ENCODE measurements at places on chromosomes 6 and 20.

GRCh38 chr6:35381132-35381531 is 38.8 kb downstream of the PPARD start:
- DNase-seq, result no peak

- no peak for DNase-seq
Measured at GRCh38 chr20:51696304-51697071, 71.7 kb downstream of the ATP9A start.

GRCh38 chr6:110270165-110270564 is 88.0 kb downstream of the METTL24 start:
- no peak for DNase-seq

GRCh38 chr6:2875359-2876191 is 27.5 kb downstream of the SERPINB9 start:
- no peak for DNase-seq

- DNase-seq, result no peak
Measured at GRCh38 chr20:36390719-36391415, 84.7 kb downstream of the DLGAP4 start.

All from head of caudate nucleus (tissue), 42 donors.